ENCODE measurements at places on chromosomes 16 and 17.

DNA sequence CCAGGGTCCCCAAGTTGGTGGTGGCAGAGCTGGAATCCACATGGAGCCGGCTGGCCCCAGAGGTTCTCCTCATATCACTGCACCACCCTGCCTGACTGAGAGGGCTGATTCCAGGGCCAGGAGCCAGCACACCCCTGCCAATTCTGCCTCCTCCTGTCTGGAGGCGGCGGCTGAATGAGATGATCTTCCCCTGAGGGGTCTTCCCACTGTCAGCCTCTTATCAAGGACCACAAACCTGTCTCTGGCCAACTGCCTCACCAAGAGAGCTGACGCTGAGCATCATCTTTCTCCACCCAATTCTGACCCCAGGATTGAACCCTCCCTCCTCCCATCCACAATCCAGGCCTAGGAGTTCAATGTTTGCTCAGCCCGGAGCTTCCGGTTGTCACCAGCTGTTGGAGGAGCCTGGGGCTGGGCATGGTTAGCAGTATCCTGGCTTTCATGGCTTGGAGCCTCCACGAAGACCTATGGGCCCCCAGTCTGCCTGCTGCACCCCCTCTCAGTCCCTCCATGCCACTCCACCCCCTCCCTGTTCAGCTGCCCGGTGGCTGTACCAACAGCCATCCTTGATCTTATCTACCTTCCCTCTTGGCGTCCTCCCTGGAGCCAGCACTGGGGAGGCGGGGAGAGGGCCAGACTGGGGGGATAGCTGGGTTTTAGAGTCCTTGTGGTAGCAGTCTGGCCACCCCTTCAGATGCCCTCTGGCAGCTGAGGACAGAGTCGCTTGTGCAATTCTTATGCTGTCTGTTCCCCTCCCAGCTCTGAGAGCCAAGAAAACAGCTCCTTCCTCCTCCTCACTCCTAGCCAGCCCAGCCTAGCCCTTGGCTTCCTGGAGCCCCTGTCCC is 25.6 kb downstream of the ABCC3 start:
- no peak for DNase-seq

GRCh38 chr16:30110661-30111060 is 2.7 kb downstream of the GDPD3 start:
- DNase-seq, result no peak

- no peak for DNase-seq
Measured at GRCh38 chr17:11825572-11826209, 171.6 kb downstream of the ZNF18 start.

- no peak for DNase-seq
Measured at GRCh38 chr16:72094266-72094610, 591 bp downstream of the DHX38 start.

DNA sequence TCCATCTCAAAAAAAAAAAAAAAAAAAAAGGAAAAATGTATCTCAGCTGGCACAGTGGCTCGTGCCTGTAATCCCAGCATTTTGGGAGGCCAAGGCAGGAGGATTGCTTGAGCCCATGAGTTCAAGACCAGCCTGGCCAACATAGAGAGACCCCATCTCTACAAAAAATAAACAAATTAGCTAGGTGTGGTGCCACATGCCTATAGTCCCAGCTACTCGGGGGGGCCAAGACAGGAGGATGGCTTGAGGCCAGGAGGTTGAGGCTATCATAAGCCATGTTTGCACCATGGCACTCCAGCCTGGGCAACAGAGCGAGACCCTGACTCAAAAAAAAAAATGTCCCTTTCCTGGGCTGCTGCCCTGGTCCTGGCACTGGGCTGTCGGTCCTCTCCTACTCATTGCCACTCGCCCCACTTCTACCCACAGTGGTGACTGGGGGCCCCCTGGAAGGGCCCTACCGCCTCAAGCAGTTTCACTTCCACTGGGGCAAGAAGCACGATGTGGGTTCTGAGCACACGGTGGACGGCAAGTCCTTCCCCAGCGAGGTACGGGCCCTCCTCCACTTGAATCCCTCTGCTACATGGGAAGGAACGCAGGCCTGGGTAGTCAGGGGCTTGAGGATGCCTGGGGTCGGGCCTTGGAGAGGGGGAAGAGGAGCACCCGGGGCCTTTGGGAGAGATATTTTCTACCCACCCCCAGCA is 6.1 kb downstream of the CA7 start:
- no peak for DNase-seq

DNA sequence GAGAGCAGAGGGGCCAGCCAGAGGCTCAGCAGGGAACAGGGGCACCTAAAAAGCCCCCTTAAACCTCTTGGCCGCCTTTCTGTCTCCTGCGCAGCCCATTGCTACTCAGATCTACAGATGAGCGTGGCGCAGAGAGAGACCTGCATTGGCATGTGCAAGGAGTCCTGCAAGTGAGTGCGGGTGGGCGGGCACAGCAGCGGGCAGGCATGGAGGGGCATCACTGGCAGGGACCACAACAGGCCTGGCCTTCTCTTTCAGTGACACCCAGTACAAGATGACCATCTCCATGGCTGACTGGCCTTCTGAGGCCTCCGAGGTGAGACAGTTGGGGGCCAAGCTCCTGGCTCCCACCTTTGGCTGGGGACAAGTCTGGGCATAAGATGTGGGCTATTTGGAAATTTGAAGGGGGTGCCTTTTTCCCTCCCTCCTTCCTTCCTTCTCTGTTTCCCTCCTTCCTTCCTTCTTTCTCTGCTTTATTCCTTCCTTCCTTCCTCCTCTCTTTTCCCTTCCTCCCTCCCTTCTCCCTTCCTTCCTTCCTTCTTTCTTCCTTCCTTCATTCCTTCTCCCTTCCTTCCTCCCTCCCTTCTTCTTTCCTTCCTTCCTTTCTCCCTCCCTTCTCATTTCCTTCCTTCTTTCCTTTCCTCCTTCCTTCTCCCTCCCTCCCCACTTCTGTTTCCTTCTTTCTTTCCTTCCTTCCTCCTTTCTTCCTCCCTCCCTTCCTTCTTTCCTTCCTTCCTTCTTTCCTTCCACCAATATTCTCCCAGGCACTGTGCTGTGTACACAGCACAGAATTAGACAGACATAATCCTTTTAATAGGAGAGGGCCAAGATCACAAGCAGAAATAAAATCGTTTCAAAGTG is 75.2 kb downstream of the SCNN1B start:
- DNase-seq, result no peak

- no peak for DNase-seq
Measured at GRCh38 chr16:31427441-31428278, 500 bp downstream of the COX6A2 start.

DNA sequence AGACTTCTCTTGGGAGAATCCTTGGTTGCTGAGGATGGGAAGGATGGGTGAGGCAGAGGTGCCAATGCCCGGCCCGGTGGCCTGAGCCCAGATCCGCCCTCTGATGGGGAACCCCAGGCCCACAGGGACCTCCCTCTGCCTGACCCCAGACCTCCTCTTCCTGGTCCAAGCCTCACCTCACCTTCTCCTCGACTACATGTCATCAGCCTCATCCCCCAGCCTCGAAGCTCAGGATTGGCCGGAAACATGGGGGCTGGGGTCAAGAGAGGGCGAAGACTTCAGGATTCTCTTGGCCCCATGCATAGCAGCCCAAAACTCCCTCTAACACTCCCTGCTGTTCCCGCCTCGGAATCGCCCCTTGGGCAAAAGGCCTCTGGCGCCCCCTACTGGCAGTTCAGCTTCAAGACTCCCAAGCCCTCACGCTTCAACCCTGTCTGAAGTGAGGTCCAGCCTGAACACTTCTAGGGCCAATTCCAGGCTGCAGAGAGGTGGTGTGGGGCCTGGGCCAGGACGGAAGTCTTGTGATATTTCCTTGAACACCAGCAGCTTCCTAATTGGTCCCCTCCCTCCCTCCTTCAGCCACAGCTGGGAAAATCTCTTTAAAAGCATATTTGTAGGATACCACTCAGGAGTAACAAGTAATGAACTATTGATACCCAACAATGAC is 47.2 kb downstream of the ARHGAP27 start:
- peak; percentile 94 for DNase-seq

DNA sequence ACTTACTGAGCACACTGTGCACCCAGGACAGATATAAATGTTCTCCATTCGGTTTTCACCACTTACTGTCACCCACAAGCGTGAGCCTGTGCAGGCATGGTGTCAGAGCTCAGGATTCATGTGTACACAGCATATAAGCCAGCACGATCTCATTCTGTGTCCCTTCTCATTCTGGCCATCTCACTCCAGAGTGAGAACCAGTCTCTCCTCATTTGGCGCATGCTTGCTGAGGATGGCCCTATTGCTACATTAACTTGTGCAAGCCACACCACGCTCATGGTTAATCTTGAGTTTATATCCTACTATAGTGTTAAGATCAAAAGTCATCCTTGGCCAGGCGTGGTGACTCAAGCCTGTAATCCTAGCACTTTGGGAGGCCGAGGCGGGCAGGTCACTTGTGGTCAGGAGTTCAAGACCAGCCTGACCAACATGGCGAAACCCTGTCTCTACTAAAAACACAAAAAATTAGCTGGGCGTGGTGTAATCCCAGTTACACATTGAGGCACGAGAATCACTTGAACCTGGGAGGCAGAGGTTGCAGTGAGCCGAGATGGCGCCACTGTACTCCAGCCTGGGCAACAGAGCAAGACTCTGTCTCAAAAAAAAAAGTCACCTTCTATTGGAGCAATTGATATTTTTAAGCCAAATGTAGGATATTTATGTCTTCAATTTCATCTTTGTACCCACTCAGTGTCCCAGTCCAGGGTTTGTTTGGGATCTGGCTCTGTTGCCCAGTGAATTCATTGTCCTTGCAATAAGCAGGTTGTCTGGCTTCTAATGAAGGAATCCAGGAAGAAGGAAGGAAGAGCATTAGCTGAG is 20.9 kb downstream of the SOCS1 start:
- no peak for DNase-seq

GRCh38 chr16:6111390-6111789 is 1013.8 kb upstream of the EEF2KMT start:
- DNase-seq, result no peak

DNA sequence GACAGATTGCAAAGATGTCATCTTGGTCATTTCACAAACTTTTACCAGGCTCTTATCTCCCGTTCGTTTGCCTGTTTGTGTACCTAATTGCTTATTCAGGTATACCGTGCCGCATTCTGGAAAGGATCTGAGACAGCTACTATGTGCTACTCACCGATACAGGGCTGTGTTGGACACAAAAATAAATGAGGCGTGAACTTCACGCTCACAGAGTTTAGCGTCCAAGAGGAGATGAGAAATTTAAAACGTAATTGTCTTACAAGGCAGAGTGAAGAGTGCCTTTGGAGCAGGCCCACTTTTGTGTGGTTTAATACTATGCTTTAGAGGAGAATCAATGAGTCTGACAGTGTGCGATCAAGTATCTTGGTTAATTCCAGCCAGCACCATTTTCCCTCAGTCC is 26.7 kb downstream of the MAF start:
- no peak for DNase-seq

- no peak for DNase-seq
Measured at GRCh38 chr17:45940826-45941225, 46.5 kb downstream of the MAPT start.

DNA sequence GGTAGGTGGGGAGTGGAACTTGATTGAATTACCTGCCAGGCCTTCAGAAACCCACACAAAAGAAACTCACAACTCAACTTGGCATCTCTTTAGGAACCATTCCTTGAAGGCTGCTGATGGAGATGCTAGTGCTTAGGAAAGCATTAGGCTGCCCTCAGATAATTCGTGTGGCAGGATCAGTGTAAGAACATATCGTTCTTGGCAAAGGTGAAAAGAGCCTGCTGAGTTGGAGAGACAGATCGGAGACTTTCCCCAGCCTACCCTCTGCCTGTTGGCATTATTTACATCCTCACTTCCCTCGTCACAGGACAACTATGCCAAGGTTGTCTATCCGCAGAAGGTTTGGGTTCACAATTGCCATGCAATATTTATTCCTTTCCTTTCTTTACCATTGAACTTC is 120.0 kb upstream of the HS3ST3A1 start:
- no peak for DNase-seq

DNA sequence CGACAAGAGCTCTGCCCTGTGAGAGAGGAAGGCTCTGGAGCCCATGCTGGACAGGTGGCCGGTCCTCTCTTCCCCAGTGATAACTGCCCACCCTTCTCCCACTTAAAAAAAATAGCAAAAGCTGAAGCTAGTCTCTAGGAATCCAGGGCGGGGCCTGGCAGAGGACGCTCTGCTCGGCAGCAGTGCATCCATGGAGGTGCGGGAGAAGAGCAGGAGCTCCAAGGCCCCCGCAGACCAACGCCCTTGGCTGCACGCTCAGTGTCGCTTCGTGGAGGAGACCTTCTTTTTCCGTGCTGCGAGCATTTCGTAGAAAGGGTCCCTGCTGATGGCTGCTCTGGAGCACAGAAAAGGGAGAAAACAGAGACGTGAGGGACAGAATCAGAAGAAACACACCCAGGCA is 98.6 kb upstream of the DNAH17 start:
- no peak for DNase-seq

- no peak for DNase-seq
Measured at GRCh38 chr16:11006656-11007055, 62.3 kb downstream of the CLEC16A start.

- DNase-seq, result no peak
Measured at GRCh38 chr17:67151717-67152116, 93.3 kb downstream of the HELZ start.

GRCh38 chr16:89859615-89860007 is 13.8 kb upstream of the TCF25 start:
- DNase-seq, result no peak

- DNase-seq, result no peak
Measured at GRCh38 chr17:75059369-75060345, 12.6 kb downstream of the KCTD2 start.

- no peak for DNase-seq
Measured at GRCh38 chr16:31367853-31368252, 12.9 kb downstream of the ITGAX start.

GRCh38 chr16:4954714-4955113 is 3.4 kb upstream of the SEC14L5 start:
- no peak for DNase-seq

- no peak for DNase-seq
Measured at GRCh38 chr16:85595812-85596502, 17.2 kb upstream of the GSE1 start.

DNA sequence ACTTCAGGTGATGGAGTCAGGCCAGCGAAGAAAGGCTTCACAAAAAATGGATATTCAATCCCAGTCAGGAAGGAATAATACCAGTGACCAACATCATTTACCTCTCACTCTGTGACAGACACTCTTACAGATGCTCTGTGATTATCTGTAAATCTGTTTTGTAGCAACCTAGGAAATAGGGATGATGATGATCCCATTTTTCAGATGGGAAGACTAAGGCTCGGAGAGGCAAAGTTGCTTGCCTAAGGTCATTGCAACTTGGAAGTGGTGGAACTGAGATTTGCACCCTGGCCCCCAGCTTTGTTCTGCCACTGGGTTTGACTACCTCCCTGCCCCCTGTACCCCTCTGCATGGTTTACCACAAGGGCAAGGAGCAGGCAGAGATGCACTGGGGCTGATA is 14.1 kb upstream of the WSCD1 start:
- no peak for DNase-seq

- DNase-seq, result no peak
Measured at GRCh38 chr16:76926595-76926994, 264.4 kb upstream of the MON1B start.

- DNase-seq, result no peak
Measured at GRCh38 chr16:24511792-24512191, 27.6 kb upstream of the RBBP6 start.

GRCh38 chr16:29826342-29826695 is 6.1 kb downstream of the MVP start:
- no peak for DNase-seq
